ENCODE measurements at places on chromosomes 1 and 21.
A peak's percentile ranks its signal among the peaks of the same experiment; 100 is the strongest.

DNA sequence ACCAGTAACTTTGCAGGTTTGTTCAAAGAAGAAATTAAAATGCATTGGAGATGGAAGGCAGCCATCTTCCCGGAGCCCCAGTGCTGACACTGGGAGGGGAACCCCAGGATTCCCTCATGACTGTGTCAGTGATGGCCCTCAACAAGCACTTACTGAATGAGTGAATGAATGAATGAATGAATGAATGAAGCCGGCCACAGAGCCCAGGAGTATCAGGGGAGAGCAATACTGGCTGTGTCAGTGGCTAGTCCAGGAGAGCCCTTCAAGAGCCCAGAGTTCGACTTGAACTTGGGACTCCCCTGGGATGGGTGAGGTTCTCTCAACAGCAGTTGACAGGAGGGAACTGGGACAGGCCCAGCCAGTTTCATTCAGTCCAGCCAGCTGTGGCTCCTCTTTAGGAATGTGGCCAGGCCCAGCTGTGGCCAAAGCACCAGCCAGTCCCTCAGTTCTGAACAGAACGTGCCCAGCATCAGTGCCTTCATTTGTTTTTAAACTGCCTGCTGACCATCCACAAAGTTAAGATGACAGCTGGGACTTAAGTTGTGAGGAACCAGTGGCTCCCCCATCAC lies 9.2 kb upstream of the ERG start:
- DNase-seq, result no peak

- DNase-seq, result no peak
These were observed 311.0 kb downstream of the MRPL39 start for GRCh38 chr21:25296252-25296651.

- no peak for DNase-seq
These were observed 6.2 kb downstream of the CSRP1 start for GRCh38 chr1:201500670-201501120.

GRCh38 chr21:32414579-32415358 lies 2.3 kb downstream of the EVA1C start:
- DNase-seq, result no peak

DNA sequence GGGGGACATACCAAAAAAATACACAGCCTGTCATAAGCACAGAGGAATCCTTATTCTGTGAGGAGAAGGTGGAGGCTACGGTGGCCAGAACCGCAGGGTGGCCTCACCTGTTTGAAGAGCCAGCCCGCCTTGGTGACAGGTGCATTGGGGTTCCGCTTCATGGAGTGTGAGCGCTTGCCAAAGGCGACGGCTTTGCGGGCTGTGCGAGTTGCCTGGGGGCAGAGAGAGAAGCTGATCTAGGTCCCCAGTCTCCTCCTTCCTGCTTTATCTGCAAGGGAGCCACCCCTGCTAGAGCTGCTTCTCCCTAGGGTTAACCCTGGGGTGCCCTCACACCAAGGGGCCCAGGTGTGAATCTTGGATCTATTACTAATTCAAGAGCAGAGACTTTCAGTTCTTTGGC lies 54.3 kb upstream of the GOLT1A start:
- DNase-seq, result peak; percentile 78

- DNase-seq, result no peak
These were observed 89.0 kb upstream of the CHODL start for GRCh38 chr21:18155508-18156193.

GRCh38 chr1:209728466-209728865 lies 23.8 kb downstream of the HSD11B1 start:
- no peak for DNase-seq

GRCh38 chr1:169795687-169796086 lies 980 bp upstream of the METTL18 start:
- DNase-seq, result no peak

- no peak for DNase-seq
These were observed 116.1 kb upstream of the LMO4 start for GRCh38 chr1:87212431-87213134.

DNA sequence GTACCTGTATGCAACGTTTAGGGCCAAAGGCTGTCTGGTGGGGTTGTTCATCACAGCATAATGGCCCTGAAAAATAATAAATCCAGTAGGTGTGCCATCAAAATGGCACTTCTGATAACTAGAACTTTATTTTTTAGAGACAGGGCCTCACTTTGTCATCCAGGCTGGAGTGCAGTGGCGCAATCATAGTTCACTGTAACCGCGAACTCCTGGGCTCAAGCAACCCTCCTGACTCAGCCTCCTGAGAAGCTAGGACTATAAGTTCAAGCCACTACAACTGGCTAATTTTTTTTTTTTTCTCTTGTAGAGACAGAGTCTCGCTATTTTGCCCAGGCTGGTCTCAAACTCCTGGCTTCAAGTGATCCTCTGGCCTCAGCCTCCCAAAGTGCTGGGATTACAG lies 4.7 kb downstream of the SNAPIN start:
- DNase-seq, result no peak

DNA sequence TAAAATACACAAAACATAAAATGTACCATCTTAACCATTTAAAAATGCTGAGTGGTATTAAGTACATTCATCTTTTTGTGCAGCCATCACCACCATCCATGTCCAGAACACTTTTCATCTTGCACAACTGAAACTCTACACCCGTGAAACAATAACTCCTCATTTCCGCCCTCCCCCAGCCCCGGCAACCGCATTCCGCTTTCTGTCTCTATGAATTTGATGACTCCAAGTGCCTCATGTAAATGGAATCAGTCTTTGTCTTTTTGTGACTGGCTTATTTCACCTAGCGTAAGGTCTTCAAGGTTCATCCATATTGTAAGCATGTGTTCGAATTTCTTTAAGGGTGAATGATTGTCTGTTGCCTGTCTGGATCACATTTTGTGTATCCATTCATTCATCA lies 37.2 kb downstream of the SCCPDH start:
- no peak for DNase-seq

All from DMS79 (cell line).